ENCODE measurements at places on chromosomes 1 and 21.

GRCh38 chr1:172427191-172427590 is 6.7 kb downstream of the C1orf105 start:
- no peak for DNase-seq

DNA sequence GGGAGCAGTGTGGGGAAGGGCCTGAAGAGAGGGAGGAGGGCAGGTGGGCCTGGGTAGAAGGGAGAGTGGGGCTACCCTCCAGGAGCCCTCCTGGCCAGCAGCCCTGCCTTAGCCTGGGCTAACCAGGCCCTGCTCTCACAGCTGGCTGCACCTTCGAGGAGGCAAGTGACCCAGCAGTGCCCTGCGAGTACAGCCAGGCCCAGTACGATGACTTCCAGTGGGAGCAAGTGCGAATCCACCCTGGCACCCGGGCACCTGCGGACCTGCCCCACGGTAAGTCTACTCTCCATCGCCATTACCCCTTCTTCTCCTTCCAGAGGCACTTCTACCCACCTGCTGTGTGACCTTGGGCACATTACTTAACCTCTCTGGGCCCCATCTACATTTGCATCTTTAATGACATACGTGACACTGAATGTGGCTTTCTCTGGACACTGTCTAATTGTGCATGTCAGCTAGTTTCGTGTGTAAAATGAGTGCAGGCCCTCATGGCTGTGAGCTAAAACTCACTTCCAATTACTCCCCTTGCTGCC is 18.9 kb downstream of the PTPRU start:
- no peak for DNase-seq

GRCh38 chr1:150981805-150982712 is at the start of gene ANXA9:
TSS of gene ANXA9 (plus strand) at chr1:150982292. CDS start at chr1:150983106, 814 bp downstream.
- DNase-seq: no peak

DNA sequence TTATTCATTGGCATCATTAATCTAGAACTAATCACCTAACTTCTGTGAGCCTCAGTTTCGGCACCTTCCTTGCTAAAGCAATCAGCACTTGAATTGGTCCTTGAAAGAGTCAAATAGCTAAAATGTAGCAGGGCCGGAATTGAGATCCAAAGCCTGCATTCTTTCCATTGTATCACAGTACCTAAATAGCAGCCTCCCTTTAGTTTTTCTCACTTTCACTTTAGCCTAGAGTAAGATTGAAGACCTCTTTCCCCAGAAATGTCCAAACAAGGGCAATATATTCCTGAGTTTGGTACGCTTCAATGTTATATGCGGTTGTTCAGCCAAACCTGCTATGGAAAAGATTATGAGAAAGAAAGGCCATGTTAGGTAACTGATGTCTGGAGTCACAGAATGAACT is 121.9 kb upstream of the BMP8A start:
- DNase-seq: no peak

All from fibroblast of skin of back (primary cell).